ENCODE measurements at places on chromosomes 2 and 18.

- no peak for DNase-seq
Measured at GRCh38 chr2:166238176-166238575, 110.4 kb upstream of the SCN1A start.

- no peak for DNase-seq
Measured at GRCh38 chr18:74219056-74219455, 70.7 kb downstream of the TIMM21 start.

DNA sequence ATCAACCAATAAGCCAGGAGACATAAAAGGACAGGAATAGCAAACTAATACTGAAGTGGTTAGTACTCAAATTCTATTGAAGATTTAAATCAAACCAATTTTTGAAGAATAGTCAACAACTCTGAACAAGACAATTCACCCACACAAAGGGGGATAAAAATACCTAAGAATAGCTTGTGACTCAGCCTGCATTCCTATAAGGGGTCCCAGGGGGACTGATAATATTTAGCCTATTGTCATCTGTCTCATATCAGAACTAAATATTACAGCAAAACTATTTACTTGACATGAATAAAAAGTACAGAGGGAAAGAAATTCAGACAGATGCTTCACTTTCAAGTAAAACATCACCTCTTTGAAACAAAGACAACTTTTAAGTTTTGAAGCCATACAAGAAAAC is 7.7 kb downstream of the ITSN2 start:
- no peak for DNase-seq

DNA sequence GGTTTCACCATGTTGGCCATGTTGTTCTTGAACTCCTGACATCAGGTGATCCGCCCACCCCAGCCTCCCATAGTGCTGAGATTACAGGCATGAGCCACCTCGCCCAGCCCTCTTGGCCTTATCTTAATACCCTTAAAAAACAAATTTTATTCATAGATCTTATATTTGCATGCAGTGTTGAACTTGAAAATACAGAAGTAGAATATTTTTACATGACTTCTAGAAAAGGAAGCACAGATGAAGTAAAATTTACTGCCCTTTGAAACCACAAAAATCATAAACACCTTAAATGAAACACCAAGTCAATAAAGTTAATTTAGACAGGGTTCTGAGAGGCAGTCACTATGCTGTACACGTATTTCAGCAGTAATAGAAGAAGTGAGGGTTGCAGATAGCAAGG is 145.7 kb downstream of the CERS6 start:
- no peak for DNase-seq

GRCh38 chr2:230984393-230985220 is 11.3 kb upstream of the SPATA3 start:
- no peak for DNase-seq

DNA sequence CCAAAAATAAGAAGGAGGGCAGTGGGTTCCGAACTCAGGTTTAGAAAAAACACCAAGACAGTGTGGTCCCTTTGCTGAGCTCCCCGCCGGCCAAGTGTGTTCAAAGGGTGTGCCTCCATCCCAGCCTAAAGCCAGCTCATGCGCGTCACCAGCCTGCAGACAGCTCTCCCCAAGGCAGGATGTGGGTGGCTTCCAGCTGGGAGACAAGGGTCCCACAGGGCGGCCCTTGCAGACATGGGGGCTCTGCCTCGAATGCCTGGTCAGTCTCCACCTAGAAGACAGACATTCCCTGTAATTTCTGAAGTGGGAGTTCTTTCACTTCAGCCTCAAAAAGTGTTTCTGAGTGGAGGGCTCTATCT is 135.8 kb upstream of the GPC1 start:
- no peak for DNase-seq

GRCh38 chr2:197113275-197113711 is 186.8 kb upstream of the PGAP1 start:
- DNase-seq: no peak

- DNase-seq: no peak
Measured at GRCh38 chr2:671787-672605, 5.2 kb downstream of the TMEM18 start.

DNA sequence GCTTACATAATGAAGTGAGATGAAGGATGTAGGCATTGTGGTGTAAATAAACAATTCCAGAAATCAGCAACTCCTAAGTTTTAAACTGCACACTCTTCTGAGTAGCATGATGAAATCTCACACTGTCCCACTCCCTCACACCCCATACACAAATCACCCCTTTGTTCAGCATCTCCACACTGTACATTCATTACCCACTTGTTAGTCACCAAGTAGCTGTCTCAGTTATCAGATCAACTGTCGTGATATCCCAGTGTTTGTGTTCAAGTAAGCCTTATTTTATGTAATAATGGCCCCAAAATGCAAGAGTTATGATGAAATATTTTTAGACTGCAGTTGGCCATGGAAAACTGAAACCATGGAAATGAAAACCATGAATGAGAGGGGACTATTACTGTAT is 135.7 kb downstream of the GRB14 start:
- no peak for DNase-seq

- no peak for DNase-seq
Measured at GRCh38 chr2:9757501-9758264, 85.6 kb upstream of the TAF1B start.

GRCh38 chr2:85694052-85695025 is at the start of gene GNLY:
Gene GNLY (plus strand): TSS chr2:85694358. CDS start chr2:85694419, 61 bp downstream.
- no peak for DNase-seq

GRCh38 chr2:68653538-68653982 is 10.2 kb downstream of the PROKR1 start:
- DNase-seq: no peak

DNA sequence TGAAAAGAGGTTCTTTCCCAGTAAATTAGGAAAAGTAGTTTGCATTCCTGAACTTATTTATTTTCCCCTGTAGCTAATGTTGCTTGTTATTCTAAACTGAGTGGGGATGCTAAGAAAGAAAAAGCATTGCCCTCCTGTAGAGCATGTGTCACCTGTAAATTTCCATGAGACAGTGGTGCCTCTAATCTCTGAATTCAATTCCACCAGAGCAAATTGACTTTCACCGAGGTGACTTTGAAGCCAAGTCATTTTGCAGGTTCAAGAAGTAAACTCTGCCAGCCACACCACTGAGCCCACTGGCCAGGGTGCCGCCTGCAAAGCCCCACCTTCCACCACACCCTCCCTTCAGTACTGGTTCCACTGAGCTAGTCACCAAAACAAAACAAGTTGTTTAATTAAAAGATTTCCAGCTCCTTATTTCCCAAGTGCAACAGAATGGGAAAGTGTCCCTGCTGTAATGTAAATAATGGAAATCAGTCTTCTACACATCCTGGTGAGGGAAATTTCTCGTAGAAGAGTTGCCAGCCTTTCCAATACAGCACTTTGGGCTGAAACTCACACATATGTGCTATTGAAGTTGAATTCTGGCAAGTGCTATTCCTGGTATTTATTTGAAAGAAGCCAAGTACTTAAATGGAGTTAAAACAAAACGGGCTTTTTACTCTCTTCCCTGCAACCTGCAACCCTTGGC is 254.8 kb downstream of the RNF152 start:
- no peak for DNase-seq

DNA sequence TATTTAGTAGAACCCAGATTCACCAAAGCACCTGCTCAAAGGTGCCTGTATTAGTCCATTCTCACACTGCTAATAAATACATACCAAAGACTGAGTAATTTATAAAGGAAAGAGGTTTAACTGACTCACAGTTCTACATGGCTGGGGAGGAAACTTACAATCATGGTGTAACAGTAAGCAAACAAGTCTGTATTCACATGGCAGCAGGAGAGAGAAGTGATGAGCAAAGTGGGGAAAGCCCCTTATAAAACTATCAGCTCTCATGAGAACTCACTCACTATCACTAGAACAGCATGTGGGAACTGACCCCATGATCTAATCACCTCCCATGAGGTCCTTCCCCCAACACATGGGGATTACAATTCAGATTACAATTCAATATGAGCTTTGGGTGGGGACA is 28.0 kb upstream of the DDX18 start:
- no peak for DNase-seq

- no peak for DNase-seq
Measured at GRCh38 chr2:217361483-217361880, 501.6 kb upstream of the TNP1 start.

GRCh38 chr2:235903782-235904584 is 264.2 kb downstream of the GBX2 start:
- DNase-seq: no peak

- DNase-seq: no peak
Measured at GRCh38 chr2:111697560-111697959, 186.4 kb downstream of the ANAPC1 start.

- no peak for DNase-seq
Measured at GRCh38 chr2:226508683-226509082, 290.9 kb downstream of the IRS1 start.

DNA sequence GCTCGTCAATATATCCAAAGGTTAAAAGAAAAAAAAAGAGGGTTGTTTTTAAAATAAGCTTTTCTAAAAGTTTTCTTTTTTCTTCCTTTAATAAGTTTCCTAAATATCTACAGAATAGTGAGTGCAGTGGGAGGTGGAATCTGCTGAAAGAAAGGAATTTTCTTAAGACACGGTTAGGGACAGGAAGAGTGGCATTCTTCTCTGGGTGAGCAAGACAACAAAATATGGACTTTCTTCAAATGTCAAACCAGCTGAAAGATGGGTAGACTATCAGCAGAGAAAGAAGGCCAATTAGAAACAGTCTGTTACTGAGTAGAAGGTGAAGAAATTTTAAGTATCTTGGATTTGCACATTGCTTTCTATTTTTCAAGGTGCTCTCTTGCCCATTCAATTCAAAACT is 222.7 kb upstream of the PIK3C3 start:
- DNase-seq: no peak

GRCh38 chr2:375270-375955 is 87.5 kb upstream of the ALKAL2 start:
- DNase-seq: no peak

DNA sequence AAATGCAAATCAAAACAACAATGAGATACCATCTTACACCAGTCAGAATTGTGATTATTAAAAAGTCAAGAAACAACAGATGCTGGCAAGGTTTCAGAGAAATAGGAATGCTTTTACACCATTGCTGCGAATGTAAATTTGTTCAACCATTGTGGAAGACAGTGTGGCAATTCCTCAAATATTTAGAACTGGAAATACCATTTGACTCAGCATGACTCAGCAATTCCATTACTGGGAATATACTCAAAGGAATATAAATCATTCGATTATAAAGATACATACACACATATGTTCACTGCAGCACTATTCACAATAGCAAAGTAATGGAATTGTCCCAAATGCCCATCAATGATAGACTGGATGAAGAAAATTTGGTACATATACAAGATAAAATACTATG is 516.7 kb downstream of the ERBB4 start:
- no peak for DNase-seq

GRCh38 chr2:195648787-195649186 is 8.2 kb upstream of the SLC39A10 start:
- no peak for DNase-seq

- no peak for DNase-seq
Measured at GRCh38 chr18:58169472-58169871, 125.4 kb downstream of the NEDD4L start.

DNA sequence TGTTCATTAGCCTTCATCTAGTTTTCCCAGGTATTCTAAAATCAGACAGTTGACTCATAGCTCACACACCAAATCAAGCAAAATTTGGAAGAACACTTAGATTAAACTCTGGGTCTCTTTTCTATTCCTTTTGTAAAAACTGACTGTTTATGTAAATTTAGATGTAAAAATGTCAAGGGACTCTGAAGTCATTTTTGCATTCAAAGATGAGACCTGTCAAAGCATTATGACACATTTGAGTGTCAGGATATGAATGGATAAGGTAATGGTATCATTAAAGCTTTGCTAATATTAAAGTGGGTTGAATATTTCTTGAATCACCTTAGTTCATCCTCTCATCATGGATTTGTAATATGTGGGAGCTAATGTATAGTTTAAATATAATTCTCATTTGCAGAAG is 348.1 kb upstream of the NRXN1 start:
- DNase-seq: no peak

DNA sequence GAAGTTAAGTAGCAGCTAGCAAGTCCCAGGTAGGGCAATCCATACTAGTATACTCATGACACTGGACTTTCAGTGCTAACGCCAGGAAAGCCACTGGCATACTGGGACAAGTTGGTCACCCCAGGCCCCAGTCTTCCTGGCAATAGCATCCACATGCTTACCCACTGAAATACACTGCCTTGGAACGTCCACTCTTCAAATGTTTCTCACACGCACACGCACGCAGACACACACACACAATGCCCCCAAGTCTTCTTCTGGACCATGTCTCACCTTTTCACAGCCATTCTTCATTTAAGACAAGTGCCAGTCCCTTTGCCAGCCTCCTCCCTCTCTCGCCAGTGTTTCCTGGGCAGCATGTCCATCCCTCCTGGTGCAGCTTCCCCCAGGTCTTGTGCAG is 8.7 kb upstream of the TEX261 start:
- no peak for DNase-seq

- DNase-seq: no peak
Measured at GRCh38 chr2:85019121-85019520, 48.2 kb downstream of the KCMF1 start.

DNA sequence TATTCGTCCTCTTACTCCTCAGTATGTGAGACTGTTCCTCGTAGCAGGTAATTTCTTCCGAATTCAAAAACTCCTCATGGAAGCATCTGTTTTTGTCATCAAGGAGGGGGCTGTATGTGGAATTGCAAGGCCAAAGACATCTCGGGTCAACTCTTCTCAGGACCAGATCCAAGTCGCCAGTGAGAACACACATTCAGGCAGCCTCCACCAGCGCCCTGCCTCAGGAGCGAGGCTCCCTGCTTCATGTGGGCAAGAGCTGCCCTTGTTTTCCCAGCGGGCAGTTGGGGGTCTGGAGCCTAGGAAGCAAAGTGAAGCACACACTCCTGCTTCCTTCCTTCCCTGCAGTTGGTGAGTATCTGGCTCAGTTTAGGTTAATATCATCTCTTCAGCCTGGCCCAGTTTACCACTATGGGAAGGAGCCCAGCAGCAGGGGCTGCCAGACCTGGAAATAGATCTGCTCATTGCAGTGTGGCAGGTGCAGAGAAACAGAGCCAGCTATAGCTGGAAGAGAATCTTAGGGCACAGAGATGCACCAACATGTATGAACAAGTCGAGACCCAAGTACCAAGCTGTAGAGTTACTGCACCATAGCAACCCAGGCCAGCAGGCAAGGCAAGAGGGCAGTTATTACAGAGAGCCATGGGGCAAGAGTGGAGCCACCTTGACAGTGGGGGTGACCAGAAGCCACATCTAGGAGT is 25.3 kb downstream of the TMEM127 start:
- DNase-seq: peak; percentile 9

- no peak for DNase-seq
Measured at GRCh38 chr2:64127119-64127518, 17.1 kb downstream of the PELI1 start.

- DNase-seq: no peak
Measured at GRCh38 chr2:134583462-134583861, 135.3 kb downstream of the TMEM163 start.

DNA sequence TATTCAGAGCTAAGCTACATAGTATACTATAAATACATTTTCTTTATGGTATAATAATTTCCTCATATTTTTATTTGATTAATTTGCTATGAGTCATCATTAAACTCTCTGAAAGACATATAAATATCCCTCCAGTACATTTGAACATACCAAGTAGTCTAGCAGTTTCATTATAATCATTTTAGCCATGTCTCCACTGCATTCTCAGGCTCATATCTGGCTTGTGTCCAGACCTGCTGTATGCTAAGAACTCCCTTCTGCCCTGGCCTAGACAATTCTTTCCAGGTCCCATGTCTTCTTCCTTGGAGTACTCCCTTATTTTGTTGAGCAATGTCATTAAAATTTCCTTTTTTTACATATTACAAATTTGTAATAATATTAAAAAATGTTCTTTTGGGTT is 16.6 kb upstream of the DYNC1I2 start:
- no peak for DNase-seq

All from chondrocyte (in vitro differentiated cells).